ENCODE measurements at places on chromosomes 1 and 21.

GRCh38 chr1:89528382-89528780, 3.8 kb downstream of the LRRC8B start:
- DNase-seq = no peak

GRCh38 chr1:60903591-60903990, 178.8 kb upstream of the NFIA start:
- DNase-seq = no peak

- DNase-seq = no peak
Observed at GRCh38 chr1:18938707-18939070, 17.8 kb downstream of the IFFO2 start.

GRCh38 chr1:247115545-247115944, 11.4 kb upstream of the ZNF669 start:
- DNase-seq = no peak

- DNase-seq = no peak
Observed at GRCh38 chr1:23400324-23401114, 24.0 kb downstream of the TCEA3 start.

Measured in activated CD8-positive, alpha-beta memory T cell treated with anti-CD3 and anti-CD28 coated beads for 4 hours (primary cell).